ENCODE measurements at places on chromosomes 7 and 10.

GRCh38 chr7:68176974-68177373 is 1180.3 kb downstream of the TYW1 start:
- H3K36me3 ChIP-seq: no peaks in the 10 kb centered on the region
- H3K27ac ChIP-seq: no peak overlapping the region
- no peak for DNase-seq
- no peaks in the 10 kb centered on the region for H3K27me3 ChIP-seq

DNA sequence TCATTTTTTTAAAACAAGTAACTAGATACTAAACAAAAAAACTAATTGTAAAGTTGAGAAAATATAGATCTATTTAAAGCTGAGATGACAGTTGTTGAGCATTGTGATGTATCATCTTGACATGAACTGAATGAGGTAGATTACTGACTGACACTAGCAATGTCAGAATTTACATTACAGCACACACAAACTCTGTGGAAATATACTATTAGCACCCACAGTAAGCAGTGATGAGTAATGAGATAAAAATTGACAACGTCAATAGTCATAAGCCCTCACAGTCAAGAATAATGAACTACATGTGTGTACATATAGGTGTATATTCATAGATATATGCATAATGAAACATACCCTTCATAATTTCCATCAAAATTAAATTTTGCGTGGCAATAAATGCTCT is 368.4 kb downstream of the TFEC start:
- no peak for DNase-seq
- no peaks in the 10 kb centered on the region for H3K4me1 ChIP-seq
- H3K36me3 ChIP-seq: no peaks in the 10 kb centered on the region
- H3K27ac ChIP-seq: no peak overlapping the region
- H3K4me3 ChIP-seq: no peak overlapping the region

- no peaks in the 10 kb centered on the region for H3K4me1 ChIP-seq
- H3K27ac ChIP-seq: no peak overlapping the region
- no peak for DNase-seq
These were observed 50.9 kb downstream of the ANK3 start for GRCh38 chr10:60338786-60339185.

- H3K27ac ChIP-seq: no peak overlapping the region
- no peak overlapping the region for H3K4me3 ChIP-seq
- H3K4me1 ChIP-seq: peaks cover 31% of the 10 kb centered on the region
- H3K27me3 ChIP-seq: no peaks in the 10 kb centered on the region
- DNase-seq: peak; percentile 46
These were observed 819 bp downstream of the HYCC1 start for GRCh38 chr7:23012908-23013714.

- DNase-seq: no peak
- H3K4me3 ChIP-seq: no peak overlapping the region
- no peak overlapping the region for H3K27ac ChIP-seq
These were observed 31.4 kb downstream of the CASP7 start for GRCh38 chr10:113711142-113711541.

Measured in activated CD8-positive, alpha-beta memory T cell treated with anti-CD3 and anti-CD28 coated beads, Interleukin-2, amount 10 ng/mL, durations not matched to agents 7 days and 5 days (primary cell).